Cardiac muscle cell (in vitro differentiated cells and primary cell): ENCODE measurements at places on chromosomes 2 and 18. TPM values are rescaled to one million over a fixed set of nuclear protein-coding genes. Genes with fewer than 3 reads are reported as not detected.

OSR1 gene
- total RNA-seq: 20.8 and 22.3 TPM in 2 replicates

DNA sequence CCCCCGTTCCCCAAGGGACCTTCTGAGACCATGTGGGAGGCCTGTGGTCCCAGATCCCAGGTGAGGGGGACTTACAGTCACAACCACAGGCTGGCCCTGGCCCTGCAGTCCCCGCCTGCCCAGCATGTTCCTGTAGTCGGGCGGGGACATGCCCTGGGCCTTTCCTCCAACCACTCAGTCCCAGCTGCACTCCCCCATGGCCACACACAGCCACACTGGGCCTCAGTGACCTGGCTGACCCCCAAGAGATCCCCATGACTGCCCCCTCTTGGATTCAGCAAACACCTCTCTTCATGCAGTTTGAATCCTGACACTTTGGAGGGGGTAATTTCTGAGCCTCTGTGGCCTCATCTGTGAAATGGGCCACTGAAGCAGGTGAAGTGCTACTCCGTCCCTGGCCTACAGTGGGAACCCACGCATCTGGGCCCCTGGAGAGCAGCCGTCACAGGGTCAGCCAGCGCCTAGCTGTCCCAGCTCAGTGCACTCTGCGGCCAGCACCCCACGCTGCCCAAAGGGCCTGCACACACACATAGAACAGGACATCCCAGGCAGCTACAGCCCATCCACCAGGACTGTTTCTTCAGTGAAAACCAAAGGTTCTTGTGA lies 12.7 kb upstream of the ARHGEF4 start:
- no peak for DNase-seq

DNA sequence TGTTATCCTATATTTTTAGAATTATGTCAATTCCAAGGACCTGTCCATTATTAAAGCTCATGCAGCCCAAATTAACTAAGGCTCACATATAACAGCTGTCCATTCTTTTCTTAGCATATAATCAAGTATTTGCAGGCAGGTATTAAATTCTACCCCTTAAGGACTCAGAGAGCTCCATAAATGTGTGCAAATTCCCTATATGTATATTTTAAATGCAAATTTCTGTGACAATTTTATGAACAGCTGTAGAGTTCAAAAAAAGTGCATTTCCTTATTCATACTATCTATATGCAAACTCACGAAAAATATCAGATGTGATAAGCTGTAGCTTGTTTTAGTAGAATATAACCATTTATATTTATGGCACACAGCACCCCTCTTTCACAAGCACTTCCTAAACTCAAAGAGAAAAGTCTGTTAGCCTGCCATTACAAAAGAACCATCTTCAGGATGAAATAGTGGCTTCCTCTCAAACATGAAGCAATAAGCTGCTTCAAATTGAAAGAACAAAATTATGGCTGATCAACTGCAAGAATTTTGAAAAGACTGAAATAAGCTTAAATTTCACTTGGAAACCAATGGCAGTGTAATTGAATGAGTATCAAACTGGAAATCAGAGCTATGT lies 155.0 kb upstream of the REG3G start:
- no peak for DNase-seq

- DNase-seq: no peak
Measured at GRCh38 chr2:197339016-197339415, 28.4 kb upstream of the ANKRD44 start.
